ENCODE measurements at places on chromosomes 5 and 9.

GRCh38 chr9:37650873-37651768 is at the start of gene FRMPD1:
TSS of gene FRMPD1 (plus strand) at chr9:37650954. CDS start at chr9:37692642, 41,688 bp downstream.
- DNase-seq: no peak

GRCh38 chr9:101172616-101173015 is 144.1 kb downstream of the PLPPR1 start:
- DNase-seq: no peak

DNA sequence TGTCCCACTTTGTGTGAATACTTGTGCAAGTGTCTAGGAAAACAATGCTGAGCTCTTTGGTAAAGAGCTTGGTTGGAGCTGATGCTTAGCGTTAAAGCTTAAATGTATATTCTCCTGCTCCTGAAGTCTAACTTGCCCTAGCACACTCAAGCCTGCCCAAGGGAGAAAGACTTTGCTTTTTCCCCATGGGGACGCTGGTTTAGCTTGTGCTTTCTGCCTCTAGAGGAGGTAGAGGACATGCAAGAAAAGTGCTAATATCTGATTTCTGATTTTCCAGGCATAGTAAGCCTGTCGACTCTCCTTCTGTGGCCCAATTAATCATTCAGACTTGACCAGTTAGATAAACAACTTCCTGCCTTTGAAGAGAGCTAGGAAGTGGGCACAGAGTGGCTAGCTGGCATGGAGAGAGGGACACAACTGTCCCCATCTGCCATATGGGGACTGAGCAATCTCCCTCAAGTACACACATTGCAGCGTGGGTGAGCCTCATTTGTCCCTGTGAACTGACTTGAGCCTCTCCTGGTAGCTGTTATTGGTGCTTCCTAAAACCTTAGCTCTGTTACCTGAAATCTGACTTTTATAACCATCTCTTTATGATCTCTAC is 348.4 kb downstream of the BRINP1 start:
- DNase-seq: no peak

- DNase-seq: no peak
Measured at GRCh38 chr9:113580954-113581311, 117.4 kb downstream of the RGS3 start.

DNA sequence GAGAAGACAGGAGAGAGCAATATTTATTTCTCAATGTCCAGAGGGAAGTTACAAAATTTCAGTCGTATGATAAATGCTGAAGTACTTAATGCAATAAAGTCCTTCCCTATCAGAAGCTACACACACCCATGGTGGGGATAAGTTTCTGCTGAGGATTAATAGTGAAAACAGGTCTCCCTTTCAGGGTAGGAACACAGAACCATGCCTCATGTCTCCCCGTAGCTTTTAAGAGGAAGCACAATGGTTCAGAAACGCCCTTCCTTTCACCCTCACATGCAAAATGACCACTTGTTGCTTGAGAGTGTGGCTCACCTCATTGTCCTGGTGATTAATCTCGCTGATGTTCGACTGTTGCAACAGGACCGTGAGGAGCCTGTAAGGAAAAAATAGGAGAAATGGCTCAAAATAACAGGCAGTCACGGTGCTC is 73.6 kb downstream of the ANKRD55 start:
- no peak for DNase-seq

All from iPS DF 19.7 (cell line).